Neural crest cell (in vitro differentiated cells): ENCODE measurements at places on chromosomes 12 and 14. TPM values are rescaled to one million over a fixed set of nuclear protein-coding genes. Genes with fewer than 3 reads are reported as not detected.

DNA sequence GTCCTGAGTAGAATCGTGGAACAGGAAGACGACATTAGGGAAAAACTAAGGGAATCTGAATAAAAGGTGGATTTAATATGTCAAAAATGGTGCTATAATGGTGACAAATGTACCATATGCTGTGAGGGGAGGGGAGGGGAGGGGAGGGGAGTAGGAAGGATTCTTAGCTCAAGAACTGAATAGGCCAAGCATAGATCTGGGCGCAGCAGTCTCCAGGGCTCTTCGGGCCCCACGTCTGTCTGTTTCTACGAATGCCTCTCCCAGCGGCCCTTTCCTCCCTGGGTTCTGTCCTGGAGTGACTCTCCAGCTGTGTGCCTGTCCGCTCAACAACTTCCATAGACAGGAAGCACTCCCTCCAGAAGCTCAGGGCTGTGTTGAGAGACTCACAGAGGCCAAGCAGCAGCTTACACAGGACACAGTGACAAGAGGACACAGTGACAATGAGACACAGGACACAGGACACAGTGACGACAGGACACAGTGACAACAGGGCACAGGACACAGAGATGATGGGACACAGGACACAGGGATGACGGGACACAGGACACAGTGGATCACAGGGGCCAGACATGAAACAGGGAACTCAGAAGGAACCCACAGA lies 42.4 kb upstream of the PPP2R5C start:
- DNase-seq = no peak

FITM1 gene
- total RNA-seq = 0.42 and 0.66 TPM in 2 replicates

DNA sequence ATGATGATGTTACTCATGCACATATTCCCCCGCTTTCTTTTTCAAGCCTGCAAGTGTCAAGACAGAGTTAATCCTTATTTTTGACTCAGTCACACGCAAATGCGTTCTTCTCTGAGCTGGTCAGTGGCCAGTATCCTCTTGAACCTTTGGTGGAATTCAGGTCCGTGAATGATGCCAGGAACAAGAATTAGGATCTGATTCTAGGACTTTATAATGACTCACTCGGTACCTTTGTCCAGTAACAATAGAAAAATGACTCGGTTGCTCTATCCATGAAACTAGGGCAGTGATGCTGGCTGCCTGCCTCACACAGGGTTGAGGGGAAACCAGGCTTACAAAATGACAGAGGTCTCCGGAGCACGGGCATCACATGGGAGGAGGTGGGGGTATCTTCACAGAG lies 185.8 kb upstream of the NUDT4 start:
- no peak for DNase-seq

DNA sequence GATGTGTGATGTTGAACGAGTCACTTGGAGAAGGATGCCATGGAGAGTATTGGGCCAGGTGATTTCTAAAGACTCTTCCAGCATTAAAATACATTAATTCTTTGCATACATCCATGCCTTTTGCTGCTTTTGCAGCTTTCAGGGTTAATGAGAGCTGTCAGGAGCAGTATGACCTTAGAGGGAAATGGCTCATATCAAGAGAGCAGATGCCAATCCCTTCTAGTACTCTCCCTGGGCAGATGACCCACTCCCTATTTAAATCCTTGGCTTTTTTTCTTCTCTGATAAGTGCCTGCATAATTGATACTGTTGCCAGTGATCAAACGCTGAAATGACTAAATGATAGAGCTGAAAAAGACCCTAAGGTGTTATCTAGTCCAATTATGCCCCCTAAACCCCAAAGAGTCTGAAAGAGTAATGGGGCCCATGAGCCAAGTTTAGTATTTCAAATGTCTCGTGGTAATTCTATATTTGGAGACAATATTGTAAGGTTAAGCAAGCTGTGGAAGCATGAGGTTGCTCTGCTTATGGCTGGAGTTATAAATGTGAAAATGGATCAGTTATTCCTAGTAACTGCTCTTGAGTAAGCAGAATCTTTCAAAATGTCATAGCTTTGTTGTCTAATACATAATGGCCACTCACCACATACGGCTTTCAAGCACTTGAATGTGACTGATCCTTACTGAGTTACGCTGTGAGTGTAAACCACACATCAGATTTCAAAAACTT lies 137.3 kb downstream of the ETV6 start:
- DNase-seq = no peak

DNA sequence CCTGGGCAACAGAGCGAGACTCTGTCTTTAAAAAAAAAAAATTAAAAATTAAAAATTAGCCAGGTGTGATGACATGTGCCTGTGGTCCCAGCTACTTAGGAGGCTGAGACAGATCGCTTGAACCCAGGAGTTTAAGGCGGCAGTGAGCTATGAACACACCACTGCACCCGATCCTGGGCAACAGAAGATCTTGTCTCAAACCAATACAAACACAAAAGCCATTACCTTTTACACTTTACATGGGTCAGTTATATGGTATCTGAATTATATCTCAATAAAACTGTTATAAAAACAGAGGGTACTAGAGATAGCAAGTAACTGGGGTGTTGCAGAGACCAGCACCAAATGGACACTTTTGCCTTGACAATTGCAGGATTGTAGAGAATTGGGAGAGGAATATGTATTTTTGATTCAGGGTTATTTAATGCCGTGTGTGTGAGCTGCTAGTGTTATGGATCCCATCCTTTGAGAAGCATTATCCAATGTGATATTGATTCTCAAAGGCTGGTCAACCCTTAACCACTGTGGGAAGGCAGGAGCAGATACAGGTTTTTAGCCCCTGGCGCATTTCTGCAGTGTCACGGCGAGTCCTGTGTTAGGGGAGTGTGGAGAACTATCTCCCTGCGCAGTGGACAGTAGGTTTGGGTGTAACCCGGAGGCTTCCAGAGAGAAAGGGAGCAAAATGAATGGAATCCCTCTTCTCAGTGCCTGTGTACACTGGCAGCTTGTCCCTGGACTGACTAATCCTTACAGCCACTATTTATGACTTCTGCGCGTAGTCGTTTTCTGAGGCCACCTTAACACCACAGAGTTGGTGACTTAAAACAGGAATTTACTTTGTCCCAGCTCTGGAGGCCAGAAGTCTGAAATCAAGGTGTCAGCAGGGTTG lies 4.3 kb downstream of the PSMD9 start:
- no peak for DNase-seq

TSPAN31 gene
- total RNA-seq = 23.5 and 26.9 TPM in 2 replicates

DNA sequence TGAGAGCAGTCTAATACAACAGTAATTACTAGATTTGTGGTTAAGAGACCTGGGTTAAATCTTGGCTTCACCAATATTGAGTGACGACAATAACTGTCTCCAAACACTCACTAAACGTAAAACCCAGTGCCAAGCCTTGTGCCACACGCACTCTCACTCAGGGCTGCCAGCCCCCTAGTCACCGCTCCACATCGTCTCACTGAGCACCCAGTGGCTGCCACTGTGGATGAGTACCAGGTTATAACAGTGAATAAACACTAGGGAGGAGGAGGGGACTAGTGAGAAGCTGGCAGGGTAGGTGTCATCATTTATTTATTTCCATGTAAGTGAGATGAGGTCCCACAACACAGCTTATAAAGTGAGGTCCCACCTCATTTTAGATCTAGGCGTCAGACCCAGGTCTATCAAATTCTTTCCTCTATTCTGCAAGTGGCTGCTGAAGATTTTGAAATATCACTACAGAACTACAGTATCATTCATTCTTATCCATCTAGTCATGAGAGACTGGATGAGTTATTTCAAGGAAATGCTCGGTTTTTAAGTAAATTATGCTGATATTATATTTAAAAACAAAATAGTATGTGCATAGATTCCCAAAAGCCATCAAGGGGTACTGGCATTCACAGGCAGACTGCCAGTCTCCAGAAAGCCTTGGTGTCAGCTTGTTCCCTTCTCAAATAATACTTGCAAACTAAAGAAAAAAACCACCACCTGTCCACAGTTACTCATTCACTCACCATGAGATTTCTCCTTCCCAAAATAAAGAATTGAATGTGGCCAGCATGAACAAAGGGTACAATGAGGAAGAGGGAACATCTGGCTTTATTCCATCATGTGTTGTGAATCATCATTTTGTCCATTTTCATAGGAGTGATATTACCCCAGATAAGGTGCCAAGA lies 84.0 kb downstream of the PTPN21 start:
- DNase-seq = no peak

ACOT6 gene
- total RNA-seq = not detected in 2 replicates

GRCh38 chr14:46581036-46581671 lies 70.4 kb downstream of the RPL10L start:
- peak; percentile 53 for DNase-seq

- no peak for DNase-seq
Observed at GRCh38 chr14:87944987-87945604, 47.9 kb downstream of the GALC start.

GRCh38 chr14:104696671-104697316 lies 7.4 kb downstream of the INF2 start:
- DNase-seq = no peak

PZP gene
- total RNA-seq = not detected in 2 replicates

GRCh38 chr12:56878010-56878339 lies 56.2 kb downstream of the SDR9C7 start:
- DNase-seq = no peak

DNA sequence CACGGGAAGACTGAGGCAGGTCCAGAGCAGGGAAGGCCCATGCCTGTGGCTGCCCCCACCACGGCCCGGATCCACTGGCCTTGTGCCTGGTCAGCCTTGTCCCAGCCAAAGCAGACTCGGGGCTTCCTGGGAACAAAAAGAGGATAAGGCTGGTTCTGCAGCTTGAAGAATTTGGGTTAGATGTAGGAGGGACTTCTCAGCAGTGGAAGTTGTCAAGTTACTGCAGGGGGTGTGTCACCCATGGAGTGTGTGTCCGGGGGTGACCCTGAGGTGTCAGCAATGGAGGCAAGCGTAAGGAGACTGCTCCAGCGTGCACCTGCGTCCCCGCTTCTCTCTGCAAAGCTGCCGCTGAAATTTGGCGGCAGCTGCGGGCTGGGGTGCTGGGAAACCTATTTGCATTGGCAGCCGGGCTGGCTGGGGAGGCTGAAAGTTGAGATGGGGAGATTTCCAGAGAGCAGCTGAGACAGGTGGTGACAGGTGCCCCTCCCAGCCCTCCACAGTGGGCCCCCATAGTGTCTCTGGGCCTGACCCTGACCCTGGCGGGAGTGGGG lies 12.5 kb upstream of the TNFAIP2 start:
- DNase-seq = no peak

- DNase-seq = no peak
Observed at GRCh38 chr14:73325630-73326299, 88.5 kb downstream of the PAPLN start.

DNA sequence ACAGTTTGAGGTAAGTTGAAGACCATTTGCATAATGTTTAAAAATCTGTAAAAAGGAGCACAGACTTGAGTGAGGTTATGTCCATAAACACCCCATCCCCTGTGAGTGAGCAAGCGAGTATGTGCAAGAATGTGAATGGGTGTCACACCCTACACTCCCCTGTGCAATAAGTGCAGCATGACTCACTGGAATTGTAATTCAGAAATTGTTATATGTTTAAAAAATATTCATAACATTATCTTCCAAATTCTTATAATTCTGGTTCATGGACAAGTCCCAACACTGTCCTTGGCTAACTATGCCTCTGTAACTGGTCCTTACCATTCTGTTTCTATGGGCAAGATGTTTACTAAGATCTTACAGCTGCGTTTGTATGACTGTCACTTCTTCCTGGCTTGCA lies 207.8 kb upstream of the FAR2 start:
- no peak for DNase-seq

- no peak for DNase-seq
Observed at GRCh38 chr14:33123281-33123680, 184.6 kb downstream of the NPAS3 start.

DNA sequence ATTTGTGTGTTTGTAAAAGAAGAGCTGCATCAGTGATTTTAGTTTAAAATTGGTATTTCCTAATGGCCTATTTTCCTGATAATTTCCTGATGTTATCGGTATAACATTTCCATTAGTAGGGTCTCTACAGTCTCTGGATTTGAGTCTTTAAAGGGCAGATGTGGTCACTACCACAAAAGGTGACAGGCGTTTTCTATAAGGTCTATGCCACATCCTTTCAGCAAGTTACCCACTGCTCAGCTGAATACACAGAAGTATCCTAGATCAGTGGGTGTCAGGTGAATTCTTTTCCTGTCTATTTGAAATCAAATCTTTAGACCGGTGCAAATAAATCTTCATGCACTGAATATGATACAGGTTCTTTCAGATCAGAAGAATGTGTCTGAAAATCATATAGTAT lies 90.2 kb downstream of the LIN7A start:
- no peak for DNase-seq

DNA sequence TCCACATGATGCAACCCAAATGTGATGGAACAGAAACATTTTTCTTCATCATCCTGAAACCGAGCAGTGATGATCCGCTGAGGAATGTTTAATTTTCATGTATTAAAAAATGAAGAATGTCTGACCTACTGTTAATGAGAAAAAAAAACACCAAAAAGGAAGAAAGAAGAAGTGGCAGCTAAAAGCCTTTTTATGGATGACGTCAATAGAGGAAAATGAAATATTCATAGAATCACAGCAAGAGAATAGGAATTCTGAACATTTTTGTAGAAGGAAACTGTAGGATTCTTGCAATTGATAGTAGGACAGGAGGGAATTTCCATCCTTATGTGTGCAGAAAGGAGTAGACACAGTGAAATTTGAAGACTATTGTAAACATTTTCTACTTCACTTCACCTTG lies 112.9 kb downstream of the PRKCH start:
- DNase-seq = no peak

- no peak for DNase-seq
Observed at GRCh38 chr12:47882781-47883546, 21.8 kb downstream of the VDR start.
